ENCODE measurements at places on chromosomes 5 and 9. TPM values are rescaled to one million over a fixed set of nuclear protein-coding genes. Genes with fewer than 3 reads are reported as not detected.

DNA sequence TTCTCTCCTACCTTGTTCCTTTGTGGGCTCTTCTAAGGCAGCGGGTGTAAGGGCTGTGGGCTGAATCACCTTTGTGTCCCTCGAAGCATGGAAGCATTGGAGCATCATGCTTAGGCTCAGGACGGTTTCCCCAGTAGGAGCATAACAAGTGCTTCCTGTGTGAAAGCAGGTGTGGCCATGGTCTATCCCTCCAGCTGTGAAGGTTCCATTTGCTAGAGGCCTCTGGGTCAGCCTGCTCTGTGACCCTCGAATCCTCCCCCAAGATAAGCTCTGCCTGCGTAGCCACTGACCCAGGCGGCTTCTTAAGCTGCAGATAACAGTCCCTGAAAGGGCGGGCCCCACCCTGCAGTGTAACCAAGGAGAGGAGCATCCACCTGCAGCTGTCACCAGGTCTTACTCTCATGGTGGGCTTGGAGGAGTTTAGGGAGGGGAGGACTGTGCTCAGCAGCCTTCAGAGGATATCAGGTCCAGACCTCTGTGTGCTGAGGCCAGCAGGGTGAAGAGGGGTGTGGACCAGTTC, 8.4 kb upstream of the NDST1 start:
- no peak for DNase-seq
- H3K36me3 ChIP-seq, result no peaks in the 10 kb centered on the region
- no peak overlapping the region for H3K4me3 ChIP-seq
- H3K27me3 ChIP-seq, result no peaks in the 10 kb centered on the region

C5orf22 gene
- total RNA-seq, result 7.0 TPM

GRCh38 chr5:80170117-80170535, 85.7 kb downstream of the SERINC5 start:
- H3K4me1 ChIP-seq, result peaks cover 13% of the 10 kb centered on the region
- H3K27me3 ChIP-seq, result no peaks in the 10 kb centered on the region
- no peak overlapping the region for H3K4me3 ChIP-seq
- H3K36me3 ChIP-seq, result peaks cover 83% of the 10 kb centered on the region
- DNase-seq, result no peak

DNA sequence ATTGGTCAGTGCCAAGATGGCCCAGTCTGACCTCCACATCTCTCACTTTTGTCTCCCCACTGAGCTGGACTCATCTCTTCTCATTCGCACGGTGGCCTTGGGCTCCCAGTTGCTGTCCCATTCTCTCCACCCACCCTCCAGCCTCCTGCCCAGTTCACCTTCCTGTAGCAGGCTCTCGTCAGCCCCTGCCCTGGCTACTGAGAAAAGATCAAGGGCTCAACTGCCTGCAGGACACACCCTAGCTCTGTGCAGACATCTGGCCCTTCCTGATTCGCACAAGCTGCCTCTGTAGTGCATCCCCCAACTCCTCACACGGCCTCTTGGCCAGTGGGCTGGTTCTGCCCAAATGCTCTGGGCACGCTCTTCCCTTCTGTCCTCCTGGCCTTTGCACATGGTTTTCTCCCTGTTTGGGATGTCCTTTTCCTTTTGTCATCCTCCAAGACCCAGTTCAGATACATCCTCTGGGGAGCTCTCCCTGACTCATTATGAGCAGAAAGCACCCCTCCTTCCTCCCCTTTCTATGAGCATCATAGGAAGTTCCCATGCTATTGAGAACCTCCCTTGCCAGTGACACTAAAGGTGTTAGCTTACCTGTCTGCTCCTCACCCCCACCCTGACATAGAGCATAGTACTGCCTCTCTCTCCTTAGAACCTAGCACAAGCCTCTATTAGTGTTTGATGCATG, 78.5 kb upstream of the TGFBR1 start:
- H3K4me1 ChIP-seq, result no peaks in the 10 kb centered on the region
- H3K4me3 ChIP-seq, result no peak overlapping the region
- no peaks in the 10 kb centered on the region for H3K36me3 ChIP-seq
- H3K27me3 ChIP-seq, result no peaks in the 10 kb centered on the region
- no peak for DNase-seq
- H3K27ac ChIP-seq, result peak overlapping the region; percentile 63

DNA sequence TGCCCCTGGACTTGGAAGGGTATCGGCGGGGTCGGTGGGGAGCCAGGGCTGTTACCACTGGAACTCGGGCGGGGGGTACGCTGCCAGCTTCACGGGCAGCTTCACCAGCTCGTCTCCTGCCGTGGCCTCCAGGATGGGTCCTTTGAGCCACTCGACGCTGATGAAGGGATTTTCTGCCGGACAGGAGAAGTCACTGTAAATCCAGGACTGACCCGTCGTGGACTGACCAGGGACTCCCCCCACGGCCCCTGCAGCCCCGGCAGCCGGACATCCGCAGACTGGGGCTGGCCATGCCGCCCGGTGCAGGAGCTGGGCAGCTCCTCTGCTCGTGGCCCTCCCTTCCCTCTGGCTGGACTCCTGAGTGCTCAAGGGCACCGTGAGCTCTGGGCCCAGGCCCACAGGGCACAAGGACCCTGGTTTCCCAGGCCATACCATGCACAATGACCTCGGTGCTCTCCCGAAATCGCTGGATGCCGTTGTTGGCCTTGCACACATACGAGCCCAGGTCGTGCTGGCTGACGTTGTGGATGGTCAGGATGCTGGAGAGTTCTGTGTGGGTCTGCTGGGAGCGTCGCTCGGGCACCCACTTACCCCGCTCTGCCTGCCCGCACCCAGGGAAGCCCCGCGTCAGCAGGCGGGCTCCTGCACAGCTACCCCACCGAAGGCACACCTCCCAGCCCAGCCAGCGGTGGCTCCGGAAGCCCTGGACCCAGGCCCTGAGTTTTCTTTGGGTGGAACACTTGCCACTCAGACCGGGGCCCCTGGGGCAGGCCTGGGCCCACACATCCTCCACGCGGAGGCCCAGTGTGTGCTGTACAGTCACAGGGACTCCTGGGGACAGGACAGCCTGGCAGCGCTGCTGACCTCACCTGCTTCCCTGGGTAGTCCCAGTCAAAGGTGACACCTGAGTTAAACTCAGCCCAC, 20.3 kb downstream of the FLT4 start:
- no peak overlapping the region for H3K4me3 ChIP-seq
- H3K4me1 ChIP-seq, result no peaks in the 10 kb centered on the region
- H3K27ac ChIP-seq, result no peak overlapping the region
- H3K36me3 ChIP-seq, result no peaks in the 10 kb centered on the region
- H3K27me3 ChIP-seq, result peaks cover 54% of the 10 kb centered on the region

ASS1 gene
- total RNA-seq, result 51.9 TPM

- no peak for DNase-seq
- H3K27me3 ChIP-seq, result no peaks in the 10 kb centered on the region
- H3K4me3 ChIP-seq, result no peak overlapping the region
- no peak overlapping the region for H3K27ac ChIP-seq
- no peaks in the 10 kb centered on the region for H3K4me1 ChIP-seq
- no peaks in the 10 kb centered on the region for H3K36me3 ChIP-seq
Observed at GRCh38 chr5:129199308-129199707, 104.8 kb downstream of the ISOC1 start.

DNA sequence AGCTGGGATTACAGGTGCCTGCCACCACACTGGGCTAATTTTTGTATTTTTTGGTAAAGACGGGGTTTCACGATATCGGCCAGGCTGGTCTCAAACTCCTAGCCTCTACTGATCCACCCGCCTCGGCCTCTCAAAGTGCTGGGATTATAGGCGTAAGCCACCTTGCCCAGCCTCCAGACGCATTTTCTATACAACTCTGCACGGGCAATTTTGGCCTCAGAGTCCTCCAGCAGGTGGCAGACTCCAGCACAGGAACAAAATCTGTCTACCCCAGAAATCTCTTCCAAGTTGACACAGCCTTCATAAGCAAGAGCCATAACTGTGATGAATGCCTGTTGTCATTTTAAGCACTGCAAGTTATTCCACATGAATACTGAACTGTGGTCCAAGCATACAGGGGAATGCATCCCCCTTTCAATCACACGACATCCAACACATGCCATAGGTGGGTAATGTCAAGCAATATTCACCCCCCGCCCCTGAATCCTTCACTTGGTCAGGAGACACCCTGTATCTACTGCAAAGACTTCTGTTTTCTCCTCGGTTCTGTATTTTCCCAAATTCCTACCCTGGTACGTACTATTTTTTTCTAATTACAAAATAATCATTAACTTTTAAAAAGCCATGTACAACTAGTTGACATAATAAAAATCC, 50.8 kb downstream of the ALDH7A1 start:
- H3K36me3 ChIP-seq, result peaks cover 50% of the 10 kb centered on the region
- DNase-seq, result peak; percentile 40
- no peak overlapping the region for H3K4me3 ChIP-seq
- no peaks in the 10 kb centered on the region for H3K4me1 ChIP-seq
- no peaks in the 10 kb centered on the region for H3K27me3 ChIP-seq
- H3K27ac ChIP-seq, result no peak overlapping the region

DNA sequence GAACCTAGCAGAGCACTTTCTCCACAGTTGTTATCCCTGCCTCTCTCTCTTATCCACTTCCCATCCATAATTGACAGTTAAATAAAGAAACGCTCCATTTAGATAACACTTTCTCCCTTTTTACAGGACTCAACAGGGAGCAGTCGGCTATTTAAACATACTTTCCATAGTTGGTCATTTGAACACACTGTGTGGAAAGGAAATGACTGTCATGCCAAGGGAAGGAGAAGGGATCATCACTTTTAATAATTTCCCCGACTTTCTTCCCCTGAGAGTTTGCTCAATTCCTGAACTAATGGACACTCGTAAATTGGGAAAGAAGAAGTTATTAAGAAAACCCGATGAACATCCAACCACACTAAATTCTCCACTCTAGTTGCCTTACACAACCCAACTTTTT, 400.8 kb upstream of the PTGER4 start:
- H3K4me1 ChIP-seq, result no peaks in the 10 kb centered on the region
- no peak overlapping the region for H3K27ac ChIP-seq
- DNase-seq, result no peak
- no peaks in the 10 kb centered on the region for H3K36me3 ChIP-seq

- peak overlapping the region; percentile 24 for H3K27ac ChIP-seq
- no peaks in the 10 kb centered on the region for H3K4me1 ChIP-seq
- H3K36me3 ChIP-seq, result no peaks in the 10 kb centered on the region
- H3K27me3 ChIP-seq, result no peaks in the 10 kb centered on the region
- no peak overlapping the region for H3K4me3 ChIP-seq
Observed at GRCh38 chr5:17316970-17317459, 99.6 kb downstream of the BASP1 start.

MRPL22 gene
- total RNA-seq, result 10.1 TPM

CDKN2A gene
- total RNA-seq, result 47.3 TPM

ECM2 gene
- total RNA-seq, result 1.2 TPM

GRCh38 chr9:111613436-111614040, 14.1 kb upstream of the PTGR1 start:
- H3K36me3 ChIP-seq, result no peaks in the 10 kb centered on the region
- DNase-seq, result peak; percentile 64
- no peaks in the 10 kb centered on the region for H3K27me3 ChIP-seq

MAMDC2 gene
- 27.8 TPM for total RNA-seq

LCN15 gene
- total RNA-seq, result not detected

DNA sequence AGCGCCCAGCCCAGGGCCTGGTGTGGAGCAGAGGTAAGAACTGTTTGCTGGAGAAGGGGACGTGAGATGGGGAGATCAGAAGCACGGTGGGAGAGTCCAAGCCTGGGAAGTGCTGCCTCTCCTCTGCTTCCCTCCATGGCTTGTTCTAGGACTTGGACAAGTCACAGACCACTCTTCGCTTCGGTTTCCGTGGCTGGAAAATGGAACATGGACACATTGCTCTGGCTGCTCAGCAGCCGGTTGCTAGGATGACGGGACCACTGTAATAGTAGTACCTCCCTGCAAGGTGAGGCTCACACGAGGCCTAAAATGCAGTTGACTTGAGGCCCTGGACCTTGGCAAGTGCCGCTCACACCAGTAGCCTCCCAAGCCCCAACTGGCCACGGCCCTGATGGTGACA, 175.8 kb upstream of the FSTL4 start:
- no peak overlapping the region for H3K27ac ChIP-seq
- no peaks in the 10 kb centered on the region for H3K27me3 ChIP-seq
- H3K4me1 ChIP-seq, result no peaks in the 10 kb centered on the region
- no peak overlapping the region for H3K4me3 ChIP-seq

DNA sequence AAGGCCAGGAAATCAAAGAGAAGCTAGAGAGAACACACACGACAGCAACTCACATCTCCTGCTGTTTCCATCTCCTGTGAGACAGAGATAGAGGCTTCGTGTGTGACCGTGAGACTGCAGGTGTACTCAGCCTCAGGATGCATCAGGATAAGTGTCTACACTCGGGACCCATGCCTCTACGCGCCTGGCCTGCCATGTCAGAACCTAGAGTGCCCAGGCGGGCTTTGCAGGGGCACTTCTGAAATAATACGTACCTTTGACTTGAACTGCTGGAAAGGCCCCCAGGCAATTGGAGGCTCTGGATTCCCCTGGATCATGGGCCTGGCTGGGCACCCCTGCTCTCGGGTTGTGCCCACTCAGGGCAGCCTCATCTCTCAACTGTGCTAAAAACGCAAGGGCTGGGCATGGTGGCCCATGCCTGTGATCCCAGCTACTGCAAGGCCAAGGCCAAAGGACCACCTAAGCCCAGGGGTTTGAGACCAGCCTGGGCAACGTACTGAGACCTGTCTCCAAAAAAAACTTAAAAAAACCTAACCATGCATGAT, 13.0 kb downstream of the CLPTM1L start:
- H3K4me3 ChIP-seq, result no peak overlapping the region
- H3K27ac ChIP-seq, result peak overlapping the region; percentile 82
- DNase-seq, result no peak
- peaks cover 87% of the 10 kb centered on the region for H3K36me3 ChIP-seq

ATG12 gene
- 73.3 TPM for total RNA-seq

ANAPC2 gene
- 36.8 TPM for total RNA-seq

- H3K27me3 ChIP-seq, result no peaks in the 10 kb centered on the region
Observed at GRCh38 chr5:166363087-166363760, 1928.2 kb upstream of the WWC1 start.

GALNT12 gene
- 126 TPM for total RNA-seq

CD72 gene
- not detected for total RNA-seq

PCDHGA10 gene
- 0.89 TPM for total RNA-seq

DNA sequence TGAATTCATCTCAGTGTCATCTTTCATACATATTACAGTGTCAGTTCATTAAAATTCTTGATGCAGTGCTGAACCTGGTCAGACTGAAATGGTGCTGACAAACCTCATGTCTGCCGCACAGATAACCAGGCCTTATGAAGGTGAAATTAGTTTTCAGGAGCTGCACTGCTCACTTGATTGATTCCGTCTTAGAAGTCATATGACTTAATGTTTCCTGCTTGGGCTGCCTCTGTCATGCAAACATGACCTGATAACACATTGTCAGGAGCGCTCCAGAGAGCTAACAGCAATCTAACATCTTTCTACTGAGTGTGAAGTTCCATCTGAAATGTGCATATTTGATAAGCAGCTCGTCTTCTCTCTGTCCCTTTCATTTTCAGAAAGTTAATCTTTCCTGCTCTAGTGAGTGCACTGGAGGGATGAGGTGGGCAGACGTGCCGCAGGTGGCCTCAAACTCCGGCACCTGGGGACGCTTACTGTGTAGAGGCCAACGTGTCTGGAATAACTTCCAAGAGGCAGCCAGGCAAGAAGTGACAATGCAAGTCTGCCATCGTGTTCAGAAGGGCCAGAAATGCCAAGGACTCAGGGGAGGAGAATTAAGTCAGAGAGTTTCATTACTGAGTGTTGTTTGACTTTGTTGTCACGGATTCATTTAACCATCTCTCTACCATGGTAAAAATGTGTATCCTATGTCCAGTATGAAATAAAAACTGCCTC, 592.1 kb downstream of the TLE1 start:
- H3K4me1 ChIP-seq, result no peaks in the 10 kb centered on the region
- no peaks in the 10 kb centered on the region for H3K27me3 ChIP-seq
- H3K36me3 ChIP-seq, result no peaks in the 10 kb centered on the region

MTAP gene
- total RNA-seq, result 26.4 TPM

GRCh38 chr9:117860849-117861248, 156.6 kb downstream of the TLR4 start:
- H3K4me1 ChIP-seq, result no peaks in the 10 kb centered on the region
- DNase-seq, result no peak
- H3K27ac ChIP-seq, result no peak overlapping the region
- no peak overlapping the region for H3K4me3 ChIP-seq
- no peaks in the 10 kb centered on the region for H3K27me3 ChIP-seq

SOHLH1 gene
- not detected for total RNA-seq
